T-helper 17 cell (primary cell): ENCODE measurements at places on chromosomes 11 and 22.

GRCh38 chr22:49569286-49570031, 258.2 kb downstream of the BRD1 start:
- DNase-seq = no peak

DNA sequence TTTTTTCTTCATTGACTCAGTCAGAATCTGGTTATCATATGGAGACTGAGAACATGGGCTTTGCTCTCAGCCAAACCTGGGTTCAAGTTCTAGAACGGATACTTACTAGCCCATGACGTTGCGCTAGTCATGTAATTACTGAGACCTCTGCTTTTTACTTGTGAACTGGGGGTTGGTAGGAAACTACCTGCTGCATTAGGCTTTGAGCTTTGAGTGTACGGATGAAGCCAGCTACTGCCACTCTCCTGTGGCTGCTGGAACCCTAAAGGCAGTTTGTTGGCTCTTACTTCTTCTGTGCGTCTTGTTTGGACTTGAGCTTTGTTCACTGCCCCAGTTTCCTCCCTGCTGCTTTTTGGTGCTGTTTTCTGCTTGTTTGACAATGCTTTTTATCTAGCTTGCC, 18.1 kb downstream of the PPP6R2 start:
- DNase-seq = no peak

GRCh38 chr22:24926428-24926725, 20.1 kb downstream of the LHFPL7 start:
- DNase-seq = no peak

- no peak for DNase-seq
Measured at GRCh38 chr11:103794262-103794661, 242.2 kb upstream of the DDI1 start.

- DNase-seq = no peak
Measured at GRCh38 chr11:95086151-95086550, 3.5 kb upstream of the ENDOD1 start.

GRCh38 chr11:70480711-70481110, 82.4 kb downstream of the CTTN start:
- no peak for DNase-seq

- no peak for DNase-seq
Measured at GRCh38 chr11:73566977-73567755, 30.7 kb downstream of the FAM168A start.

- no peak for DNase-seq
Measured at GRCh38 chr11:16171882-16172281, 184.5 kb downstream of the SOX6 start.

DNA sequence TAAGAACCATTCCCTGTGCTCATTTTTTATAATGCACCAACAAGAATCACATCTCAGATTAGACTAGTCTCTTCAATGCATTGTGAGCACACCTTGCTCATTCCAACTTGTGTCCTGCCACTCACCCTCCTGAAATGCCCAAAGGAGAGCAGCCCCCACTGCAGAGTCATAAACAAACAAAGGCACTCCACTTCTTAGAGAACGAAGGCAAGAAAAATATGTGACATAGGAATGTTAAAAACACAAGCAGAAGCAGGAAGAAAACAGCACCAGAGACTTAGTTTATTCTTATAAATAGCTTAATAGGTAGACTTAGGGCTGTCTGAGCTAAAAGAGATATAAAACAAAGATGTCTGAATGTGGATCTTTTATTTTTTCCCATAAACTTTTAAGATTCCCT, 57.2 kb downstream of the GUCY1A2 start:
- no peak for DNase-seq

DNA sequence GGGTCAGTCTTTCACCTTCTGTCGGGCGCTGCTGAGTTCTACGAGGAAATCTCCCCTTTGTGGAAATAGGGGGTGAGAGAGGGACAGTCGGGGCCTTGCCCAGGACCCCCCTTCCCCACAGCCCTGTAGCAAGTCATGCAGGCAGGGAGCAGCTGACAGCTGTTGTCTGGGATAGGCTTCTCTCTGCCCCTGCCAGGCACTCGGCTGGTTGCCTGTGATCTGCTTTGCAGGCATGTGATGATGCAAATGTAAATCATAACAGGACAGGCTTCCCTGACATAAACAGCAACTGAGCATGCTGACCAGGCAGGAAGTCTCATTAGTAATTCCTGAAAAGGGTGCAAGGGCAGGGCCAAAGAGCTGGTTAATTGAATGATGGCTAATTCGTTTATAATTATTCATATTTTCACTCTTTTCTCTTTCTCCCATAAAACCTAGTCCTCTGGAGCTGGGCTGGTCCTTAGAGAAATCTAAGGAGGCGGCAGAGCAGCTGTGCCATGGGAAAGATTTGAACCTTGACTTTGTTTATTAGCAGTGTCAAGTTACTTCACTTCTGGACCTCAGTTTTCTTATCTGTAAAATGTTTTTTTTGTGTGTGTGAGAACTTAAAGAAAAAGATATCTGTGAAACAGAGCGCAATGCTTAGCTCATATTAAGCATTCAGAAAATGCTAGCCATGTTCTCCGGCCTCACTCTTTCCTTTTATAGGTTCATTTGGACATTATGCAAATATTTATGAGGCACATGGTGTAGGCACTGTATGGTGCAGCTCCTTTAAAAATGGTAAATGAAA, 129.7 kb downstream of the LDLRAD3 start:
- no peak for DNase-seq

GRCh38 chr11:2588809-2589537, 110.8 kb downstream of the KCNQ1OT1 start:
- no peak for DNase-seq

DNA sequence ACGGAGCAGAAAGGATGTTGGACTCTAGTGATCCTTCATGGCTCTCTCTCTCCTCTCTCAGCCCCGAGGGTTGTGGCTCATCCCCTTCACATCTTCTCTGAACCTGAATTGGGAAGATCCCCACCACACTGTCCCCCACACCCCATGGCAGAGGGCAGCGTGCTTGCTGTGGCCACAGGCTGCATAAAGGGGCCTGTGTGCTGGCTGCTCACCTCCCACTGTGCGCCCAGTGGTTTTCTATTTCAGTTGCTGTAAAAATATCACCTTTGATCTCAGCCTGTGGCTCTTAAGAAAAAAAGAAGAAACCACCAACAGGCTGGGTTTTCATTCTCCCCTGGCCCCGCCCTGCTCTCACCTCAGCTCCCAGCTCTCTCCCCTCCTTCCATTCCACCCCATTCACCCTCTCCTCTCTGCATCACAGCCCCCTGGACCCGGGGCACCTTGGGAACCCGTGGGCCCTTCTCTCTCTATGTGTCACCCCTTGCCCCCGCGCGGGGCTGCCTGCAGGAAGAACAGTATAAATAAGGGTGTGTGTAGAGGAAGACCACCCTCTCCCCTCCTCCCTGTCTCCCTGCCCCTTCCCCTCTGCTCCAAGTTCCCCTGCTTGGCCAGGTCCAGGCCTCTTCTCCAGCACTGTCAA, 25.8 kb upstream of the WNT11 start:
- DNase-seq = no peak

GRCh38 chr11:127044535-127044934, 44.0 kb upstream of the KIRREL3 start:
- no peak for DNase-seq

DNA sequence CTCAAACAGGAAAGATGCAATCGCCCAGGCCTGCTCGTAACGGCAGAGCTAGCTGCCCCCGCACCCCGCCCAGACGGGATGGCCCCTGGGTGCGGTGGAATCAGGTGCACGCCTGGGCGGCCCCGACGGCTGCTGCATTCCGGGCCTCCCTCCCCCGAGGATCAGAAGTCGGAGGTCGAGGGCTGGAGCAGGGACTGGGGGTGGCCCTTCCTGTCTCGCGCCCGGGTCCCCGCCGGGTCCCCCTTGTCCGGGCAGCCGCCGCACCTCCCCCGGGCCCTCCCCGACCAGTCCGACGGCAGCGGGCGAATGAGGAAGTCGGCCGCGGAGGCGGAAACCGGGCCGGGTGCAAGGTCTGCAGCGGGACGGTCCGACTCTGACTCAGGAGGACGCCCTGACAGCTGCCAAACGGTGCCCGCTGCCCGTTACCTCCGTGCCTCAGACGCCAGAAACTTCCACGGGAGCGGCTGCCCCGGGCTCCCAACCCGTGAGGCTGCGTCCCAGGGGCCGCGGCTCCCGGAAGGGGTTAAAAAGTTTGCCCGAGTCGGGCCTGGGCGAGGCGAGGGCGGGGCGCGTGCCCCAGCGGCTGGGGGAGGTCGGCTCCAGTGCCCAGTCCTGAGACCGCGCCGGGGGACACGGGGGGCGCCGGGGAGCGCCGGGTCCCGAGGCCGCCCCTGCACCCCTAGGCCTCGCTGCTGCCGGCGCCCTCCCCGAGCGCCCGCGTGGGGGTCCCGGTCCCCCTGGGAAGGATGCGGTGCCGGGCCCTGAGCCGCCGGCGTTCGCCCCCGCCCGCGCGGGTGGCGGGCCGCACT, 663 bp downstream of the MYH9 start:
- no peak for DNase-seq

- no peak for DNase-seq
Measured at GRCh38 chr22:36368359-36368983, 19.3 kb downstream of the MYH9 start.

- no peak for DNase-seq
Measured at GRCh38 chr11:104148706-104149105, 15.2 kb downstream of the PDGFD start.

DNA sequence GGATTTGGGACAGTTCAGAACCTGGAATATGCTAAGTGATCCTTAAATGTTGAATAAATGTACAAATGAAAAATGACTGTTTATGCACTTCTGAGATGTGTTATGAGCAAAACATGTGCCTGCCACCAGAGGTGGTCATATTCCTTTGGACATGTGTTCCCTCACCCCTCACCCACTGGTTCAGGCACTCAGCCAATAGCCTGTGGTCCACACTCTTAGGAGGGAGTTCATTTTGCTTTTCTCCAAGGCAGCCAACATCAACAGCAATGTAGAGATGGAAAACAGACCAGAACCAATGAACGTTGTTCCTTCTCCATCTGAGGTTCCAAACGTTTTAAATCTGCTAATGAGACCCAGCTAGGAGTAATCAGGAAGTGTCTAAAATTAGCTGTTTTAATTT, 44.0 kb downstream of the RPUSD4 start:
- DNase-seq = no peak

DNA sequence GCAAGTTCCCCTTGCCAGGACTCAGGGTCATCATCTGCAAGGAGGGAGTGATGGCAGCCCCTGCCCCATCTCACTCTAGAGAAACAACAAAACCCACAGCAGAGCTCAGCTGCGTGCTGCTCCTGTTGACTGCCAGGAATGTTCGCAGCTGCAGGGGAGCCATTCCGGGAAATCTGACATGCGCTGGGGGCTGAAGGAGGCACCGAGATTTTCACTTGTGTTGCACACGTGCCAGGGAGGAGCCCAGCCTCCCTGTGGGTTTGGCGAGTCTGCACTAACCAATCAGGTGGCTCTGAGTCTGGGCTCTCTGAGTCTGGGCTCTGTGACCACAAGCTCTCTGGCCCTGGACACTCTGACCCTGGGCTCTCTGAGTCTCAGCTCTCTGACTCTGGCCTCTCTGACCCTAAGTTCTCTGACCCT, 10.5 kb downstream of the FGF3 start:
- DNase-seq = no peak

DNA sequence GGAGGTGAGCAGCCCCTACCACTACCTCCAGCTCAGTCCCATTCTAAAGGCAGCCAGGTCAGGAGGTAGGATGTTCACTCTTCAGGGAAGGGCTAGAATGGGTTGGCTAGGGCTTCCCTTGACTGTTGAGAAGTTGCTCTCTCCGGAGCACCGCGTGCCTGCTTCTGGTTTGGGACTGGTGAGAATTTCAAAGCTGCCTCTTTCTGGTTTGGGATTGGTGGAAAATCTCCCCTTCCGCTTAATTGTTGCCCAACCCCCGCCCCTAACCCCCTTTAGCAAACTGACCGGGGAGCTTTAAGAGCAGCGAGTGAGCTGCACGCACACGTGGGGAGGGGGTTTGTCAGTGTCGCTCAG, 686 bp downstream of the USP2 start:
- no peak for DNase-seq

GRCh38 chr22:38284042-38284402, 11.2 kb upstream of the TMEM184B start:
- DNase-seq = no peak

DNA sequence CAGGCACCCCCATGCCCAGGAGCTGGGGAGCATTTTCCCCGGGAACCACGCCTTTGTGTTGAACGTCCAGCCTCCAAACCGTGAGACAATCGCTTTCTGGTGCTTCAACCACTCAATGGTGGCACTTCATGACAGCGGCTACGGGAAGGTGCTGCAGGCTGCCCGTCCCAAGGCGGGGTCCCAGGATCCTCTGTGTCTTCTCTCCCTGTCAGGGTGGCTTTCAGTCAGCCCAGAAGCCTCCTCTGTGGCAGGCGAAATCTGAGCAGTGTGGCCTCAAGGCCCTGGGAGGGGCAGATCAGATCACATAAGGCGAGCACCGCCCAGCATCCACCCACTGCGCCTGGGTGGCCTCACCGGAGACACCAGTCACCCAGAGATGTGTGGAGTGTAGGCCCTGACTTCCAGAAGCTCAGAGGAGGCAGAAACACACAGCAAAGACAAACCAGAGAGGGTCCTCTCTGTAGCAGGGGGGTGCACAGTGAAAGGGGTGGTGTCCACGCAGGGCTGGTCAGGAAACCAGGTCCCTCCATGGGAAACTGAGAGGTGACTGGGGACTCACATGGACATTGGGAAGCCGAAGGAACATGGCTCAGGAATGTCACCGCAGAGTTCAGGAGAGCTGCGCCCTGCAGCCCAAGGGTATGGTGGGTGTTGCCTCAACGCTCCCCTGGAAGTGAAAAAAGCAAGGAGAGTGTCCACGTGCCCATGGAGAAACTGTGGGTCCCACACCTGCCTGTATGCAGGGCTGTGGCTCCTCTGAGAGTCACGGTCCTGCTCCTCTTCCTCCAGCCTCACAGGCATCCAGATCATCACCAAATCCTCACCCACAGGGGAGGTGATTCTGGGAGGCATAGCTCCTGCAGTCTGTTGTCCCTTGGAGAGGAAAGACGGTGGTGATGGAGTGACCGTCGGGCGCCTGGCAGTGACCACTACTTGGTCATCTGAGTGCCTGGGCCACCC, 1420.7 kb downstream of the TBC1D22A start:
- DNase-seq = no peak

DNA sequence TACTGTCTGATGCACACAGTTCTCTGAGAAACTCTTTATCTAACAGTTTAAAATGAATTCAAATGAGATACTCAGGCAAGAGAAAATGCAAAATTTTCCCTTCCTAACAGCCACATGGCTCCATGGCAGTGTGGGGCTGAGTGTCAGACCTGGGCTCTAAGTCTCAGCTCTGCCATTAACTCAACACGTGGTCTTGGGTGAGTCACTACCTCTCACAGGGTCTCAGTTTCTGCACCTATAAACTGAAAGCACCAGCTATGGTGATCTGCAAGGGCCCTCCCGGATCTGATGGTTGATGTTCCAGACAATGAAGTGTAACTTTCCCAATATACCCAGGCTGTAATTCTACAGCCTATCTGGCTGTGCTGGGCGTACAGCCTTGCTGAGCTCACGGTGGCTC, 70.5 kb downstream of the KCNC1 start:
- no peak for DNase-seq

DNA sequence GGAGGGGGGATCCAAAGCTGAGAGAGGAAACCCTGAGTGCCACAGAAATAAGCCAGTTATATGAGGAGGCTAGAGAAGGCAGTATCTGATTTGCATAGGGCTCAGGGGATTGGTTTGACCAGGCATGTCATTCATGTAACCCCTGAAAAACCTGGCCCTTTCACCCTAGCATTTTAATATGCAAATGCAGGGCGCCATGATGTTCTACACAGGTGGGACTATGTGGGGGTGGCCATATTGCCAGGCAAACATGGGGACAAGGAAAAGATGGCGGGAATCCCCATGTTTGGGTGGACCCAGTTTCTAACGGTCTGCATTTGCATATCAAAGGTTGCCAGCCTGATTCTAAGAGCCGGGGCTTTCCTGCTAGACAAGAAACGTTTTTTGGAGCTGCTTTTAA, 27.2 kb downstream of the CSF2RB start:
- no peak for DNase-seq
